ENCODE measurements at places on chromosomes 3 and 15.

DNA sequence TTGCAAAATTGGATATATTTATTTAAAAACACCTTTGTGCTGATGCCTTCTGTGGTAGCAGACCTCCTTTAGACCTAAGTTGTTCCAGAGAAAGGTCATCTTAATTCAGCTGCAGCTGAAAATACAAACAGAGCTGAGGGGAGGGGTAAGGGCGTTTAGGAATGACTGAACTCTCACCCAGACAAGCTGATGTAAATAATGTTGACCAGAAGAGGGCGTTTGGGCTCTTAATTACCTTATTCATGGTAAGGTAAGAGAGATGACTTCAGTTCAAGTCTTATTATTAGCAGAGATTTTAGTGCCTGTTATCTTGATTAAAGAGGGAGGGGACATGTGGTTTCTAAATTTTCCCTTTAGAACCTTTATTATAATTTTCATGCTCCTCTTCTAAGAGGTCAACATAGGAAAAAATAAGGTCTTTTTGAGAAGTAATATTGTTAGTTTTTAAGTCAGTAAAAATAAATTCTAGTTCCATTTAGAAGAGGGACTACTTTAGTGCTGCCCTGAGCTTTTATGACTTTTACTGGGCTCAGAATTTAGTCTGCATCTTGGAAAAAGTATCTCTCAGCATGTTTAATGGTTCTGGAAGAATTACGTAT is 46.3 kb downstream of the GPR171 start:
- peak; percentile 81 for DNase-seq

- DNase-seq: no peak
These were observed at the start of gene SKOR1 for GRCh38 chr15:67824976-67825880. TSS of gene SKOR1 (plus strand) at chr15:67825509. CDS start at chr15:67825603, 94 bp downstream.

DNA sequence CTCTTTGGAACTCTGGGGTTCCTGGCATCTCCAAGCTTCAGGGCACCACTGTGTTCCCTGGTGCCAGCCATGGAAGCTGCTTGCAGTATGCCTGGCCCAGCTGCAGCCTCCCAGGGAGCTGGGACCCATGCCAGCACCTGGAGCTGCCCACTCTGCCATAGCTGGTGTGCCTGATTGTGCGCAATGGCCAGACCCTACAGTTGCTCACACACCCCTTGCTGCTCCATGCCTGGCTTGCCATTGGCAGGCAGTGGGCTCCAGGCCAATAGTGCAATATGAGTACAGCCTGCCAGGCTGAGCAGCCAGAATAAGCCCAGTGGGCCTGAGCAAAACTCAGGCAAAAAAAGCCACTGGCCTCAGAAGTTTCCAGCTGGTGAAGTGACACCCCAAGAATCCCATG is 43.8 kb upstream of the LRRFIP2 start:
- DNase-seq: no peak

DNA sequence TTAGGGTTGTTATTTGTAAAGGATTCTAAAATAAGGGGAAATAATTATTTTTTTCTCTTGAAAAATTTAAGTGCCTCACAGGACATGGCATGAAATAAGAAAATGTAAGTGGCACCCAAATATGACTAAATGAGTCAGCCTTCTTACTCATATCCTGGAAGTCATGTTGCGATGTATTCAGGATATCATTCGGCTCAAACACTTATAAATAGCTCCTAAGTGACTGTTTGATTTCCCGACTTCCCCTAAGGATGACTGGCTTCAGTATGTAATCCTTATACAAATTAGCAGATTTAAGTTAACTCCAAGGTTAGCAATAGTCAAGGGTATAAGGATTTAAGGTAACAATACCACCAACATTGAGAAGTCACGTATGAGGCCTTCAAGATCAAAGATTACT is 57.3 kb upstream of the OSTN start:
- DNase-seq: peak; percentile 3

- no peak for DNase-seq
These were observed at the start of gene CFAP100 for GRCh38 chr3:126394179-126394976. TSS of gene CFAP100 (plus strand) at chr3:126394909. CDS start at chr3:126396001, 1,092 bp downstream.

- DNase-seq: no peak
These were observed 93.1 kb downstream of the WNT7A start for GRCh38 chr3:13786811-13787210.

DNA sequence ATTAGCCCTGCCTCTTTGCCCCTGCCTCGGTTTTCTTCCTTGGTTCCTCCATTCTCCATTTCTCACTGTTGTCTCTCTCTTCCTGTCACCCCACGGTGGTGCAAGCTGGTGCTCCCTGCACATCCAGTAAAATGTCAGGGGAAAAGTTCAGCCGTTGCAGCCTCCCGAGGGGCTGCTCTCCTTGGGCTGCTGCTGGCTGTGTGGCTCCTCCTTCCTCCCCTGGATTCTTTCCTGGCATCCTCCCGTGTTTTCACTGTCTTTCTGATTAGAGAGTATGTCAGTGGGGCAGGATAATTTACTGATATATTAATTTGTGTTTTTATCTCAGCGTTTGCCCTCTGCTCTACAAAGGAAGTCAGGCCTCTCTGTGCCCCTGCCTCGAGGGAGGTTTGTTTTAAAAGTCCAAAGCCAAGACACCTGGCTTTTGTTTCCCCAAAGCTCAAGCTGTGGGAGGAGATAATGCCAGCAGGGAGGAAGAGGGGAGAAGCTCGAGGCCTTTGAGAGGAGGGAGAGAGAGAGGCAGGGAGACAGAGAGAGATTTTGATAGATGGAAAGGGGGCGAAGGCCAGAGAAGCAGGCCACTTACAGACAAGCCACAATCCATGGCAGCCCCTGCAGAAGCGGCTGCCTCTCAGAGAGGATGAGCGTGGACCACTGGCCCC is 150.3 kb upstream of the NR2F2 start:
- DNase-seq: no peak

GRCh38 chr3:88005066-88005465 is 53.7 kb downstream of the CGGBP1 start:
- peak; percentile 34 for DNase-seq

GRCh38 chr3:62233065-62233464 is 140.3 kb downstream of the FEZF2 start:
- no peak for DNase-seq

DNA sequence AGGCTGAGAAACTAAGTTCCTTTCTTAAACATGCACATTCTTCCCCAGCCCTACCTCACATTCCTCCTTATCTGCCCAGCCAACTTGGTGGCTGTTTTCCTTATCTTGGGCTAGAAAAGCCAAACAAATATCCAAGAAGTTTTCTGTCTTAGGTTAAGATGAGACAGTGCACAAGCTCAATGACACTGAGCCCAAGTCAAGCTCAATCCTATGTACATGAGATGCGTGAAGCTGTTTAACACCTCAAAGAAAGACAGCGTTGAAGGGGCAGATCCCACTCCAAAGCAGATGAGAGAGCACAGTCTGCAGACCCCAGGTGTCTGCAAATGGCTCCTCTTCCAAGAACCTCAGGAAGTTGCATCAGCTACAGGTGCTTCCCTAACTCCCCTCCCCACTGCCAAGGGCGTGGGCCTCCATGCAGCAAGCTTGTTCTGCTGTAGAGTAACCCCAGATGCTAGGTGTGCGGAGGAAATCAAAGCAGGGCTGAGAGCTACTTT is 16.6 kb downstream of the LRRC2 start:
- no peak for DNase-seq

GRCh38 chr15:79185199-79185598 is 94.6 kb upstream of the RASGRF1 start:
- peak; percentile 28 for DNase-seq

DNA sequence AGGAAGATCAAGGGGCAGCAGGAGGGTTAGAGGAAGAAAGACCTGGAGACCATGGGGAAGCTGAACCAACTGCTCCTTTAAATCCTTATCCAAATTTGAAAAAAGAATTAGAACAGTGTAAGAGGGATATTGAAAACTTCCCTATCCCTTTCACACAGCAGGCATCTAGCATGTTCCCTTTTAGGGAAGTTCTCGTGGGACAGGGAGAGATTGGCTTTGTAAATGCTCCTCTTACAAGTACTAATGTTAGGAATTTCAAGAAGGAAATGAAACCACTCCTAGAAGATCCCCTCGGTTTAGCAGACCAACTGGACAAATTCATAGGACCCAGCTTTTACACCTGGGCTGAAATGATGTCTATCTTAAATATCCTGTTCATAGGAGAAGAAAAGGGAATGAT is 41.5 kb downstream of the PPCDC start:
- no peak for DNase-seq

DNA sequence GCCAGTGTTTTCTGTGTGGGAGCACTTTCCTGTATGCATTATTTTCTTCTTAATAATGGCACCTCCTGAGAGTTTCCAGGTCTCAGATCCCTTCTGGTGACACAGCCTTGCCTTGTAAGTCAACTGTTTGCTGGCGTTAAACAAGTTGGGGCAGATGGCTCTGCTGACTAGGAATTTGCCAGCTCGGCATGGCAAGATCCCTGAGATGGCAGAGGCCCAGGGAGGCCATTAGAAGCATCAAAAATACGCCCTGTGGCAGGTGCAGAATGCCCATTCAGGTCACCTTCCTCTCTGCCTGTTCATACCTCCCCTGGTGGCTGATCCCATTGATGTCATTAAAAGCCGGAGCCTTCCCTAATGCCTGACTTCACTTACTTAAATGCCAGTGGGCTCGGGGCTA is 320.9 kb upstream of the CTDSPL start:
- DNase-seq: no peak

DNA sequence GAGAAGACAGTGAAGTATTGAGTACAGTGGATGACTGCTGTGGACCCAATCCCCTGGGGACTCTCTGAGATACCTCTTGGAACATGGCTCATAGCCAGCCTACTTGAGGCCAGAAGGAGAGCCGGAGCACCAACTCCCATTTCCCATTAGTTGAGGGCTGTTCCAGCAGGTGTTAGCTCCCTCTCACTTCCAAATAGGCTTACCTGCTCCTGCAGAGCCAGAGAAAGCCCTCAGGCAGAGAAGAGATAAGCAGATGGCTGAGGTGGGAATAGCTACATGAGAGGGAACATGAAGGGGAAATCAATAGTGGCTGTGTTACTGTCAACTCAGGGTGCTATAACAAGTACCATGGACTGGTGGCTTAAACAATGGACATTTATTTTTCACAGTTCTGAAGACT is 4.6 kb upstream of the CCK start:
- no peak for DNase-seq

GRCh38 chr3:160081958-160082533 is 93.4 kb downstream of the IL12A start:
- peak; percentile 3 for DNase-seq

DNA sequence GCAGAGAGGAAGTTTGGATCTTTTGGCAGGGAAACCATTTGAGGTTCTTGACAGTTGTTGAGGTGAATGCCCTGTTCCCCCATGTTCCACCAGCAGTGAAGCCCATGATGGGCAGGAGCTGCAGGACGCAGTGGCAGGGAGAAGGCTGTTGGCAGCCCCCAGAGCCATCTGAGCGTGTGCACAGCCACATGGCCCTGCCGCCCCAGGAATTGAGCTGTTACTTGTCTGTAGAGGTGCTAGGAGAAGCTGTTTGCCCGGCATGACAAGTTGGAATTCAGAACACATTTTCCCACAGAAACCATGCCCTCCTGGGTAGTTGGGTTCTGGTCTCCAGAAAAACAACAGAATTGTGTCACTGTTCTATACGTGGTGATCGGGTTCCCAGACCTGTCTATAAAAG is 218.2 kb upstream of the NR2E3 start:
- no peak for DNase-seq

DNA sequence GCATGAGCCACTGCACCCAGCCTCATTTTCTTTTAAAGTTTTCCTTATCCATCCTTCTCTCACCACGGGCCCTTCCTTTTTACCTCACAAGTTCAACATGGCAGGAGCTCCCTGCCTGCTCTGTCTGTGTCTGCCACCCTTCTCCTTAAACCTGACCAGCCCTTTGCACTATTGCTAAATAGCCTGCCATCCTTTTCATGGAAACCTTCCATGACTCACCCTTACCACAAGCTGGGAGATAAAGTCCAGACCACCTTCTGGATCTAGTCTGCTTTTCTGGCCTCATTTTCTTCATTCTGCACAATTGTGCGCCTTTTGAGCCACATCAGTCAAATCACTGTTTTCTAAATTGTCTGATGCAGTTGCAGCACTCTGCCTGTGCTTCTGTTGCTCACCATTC is 8.9 kb downstream of the PARP14 start:
- DNase-seq: no peak

DNA sequence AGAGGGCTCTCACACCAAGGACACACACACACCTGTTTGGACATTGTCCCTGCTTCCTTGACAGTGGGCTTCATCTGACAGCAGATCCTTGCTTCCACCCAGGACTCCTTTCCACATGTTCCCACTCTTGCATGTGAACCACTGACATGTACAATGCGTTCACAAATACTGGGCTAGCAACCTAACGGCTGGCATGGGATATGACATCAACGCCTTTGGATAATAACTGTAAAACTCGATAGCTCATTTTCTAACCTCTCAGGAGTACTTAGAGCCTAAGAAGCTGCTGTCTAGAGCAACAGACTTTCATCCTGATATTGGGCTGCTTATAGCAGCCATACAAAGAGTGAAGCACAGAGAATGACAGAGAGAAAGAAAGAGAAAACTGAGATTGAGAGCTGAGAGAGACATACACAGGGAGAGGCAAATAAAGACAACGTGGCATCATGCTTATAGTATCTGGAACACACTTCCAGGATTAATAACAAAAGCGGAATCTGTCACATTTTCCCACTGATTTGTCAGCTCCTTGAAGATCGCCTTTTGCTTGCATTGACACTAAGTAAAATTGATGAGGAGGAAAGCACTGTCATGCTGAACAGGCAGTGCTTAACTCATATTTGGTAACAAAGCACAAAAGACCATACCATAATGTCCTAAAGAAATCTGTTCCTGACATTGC is 1.7 kb downstream of the GUCA1C start:
- no peak for DNase-seq

DNA sequence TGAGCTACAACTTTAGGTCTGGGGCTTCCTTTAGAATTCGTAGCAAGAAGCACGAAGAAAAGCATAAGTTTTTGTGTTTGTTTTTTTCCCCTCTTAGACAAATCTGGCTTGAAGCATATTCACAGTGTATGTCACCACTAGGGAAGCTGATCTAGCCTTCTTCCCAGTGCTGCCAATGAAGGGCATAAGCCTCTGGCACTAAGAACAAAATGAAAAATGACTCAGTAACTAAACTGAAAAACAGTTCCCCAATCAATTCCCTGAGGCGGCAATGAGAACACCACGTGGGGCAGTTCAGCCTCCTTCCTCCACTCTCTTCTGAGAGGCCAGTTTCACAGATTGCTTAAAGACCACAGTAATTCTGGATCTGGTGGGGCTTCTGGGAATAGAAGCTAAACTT is 338.1 kb downstream of the GAP43 start:
- DNase-seq: no peak

DNA sequence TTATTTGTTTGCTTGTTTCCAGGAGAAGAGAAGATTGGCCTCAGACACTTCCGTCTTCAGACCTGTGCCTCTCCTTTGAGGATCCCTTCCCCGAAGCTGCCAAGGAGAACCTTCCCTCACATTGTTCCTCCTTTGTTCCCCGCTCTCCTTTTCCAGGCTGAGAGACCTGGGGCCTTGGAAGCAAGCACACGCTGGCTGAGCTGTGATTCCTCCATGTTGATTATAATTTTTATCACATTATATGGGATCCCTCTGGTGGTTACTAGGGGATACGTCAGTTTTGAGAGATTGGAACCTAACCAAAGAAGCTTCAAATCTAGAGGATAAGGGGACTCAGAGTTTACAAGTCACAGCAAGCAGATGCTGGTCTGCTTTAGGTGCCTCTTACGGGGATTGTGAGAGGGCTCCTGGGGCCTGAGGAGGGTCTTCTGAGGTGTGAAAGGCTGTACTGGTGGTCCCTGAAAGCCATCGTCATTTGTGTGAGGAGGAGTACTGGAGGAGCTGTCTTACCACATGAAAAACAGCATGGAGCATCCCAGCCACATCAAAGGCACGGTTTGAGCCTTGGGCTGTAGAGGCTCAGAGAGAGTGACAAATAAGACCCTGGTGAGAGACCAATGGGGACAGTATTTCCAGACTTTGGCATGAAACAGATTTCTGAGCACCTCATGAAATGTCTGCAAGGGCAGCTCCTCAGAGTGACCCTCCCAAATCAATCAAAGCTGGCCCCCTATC is 760.1 kb upstream of the CFAP20DC start:
- DNase-seq: peak; percentile 9

Data from activated CD4-positive, alpha-beta T cell treated with anti-CD3 and anti-CD28 coated beads, Interleukin-2, Interleukin-6, amounts not matched to agents 100 ng/mL and 50 ng/mL, durations not matched to agents 16 hours and 8 hours (primary cell).